HAP-1 (cell line): ENCODE measurements at places on chromosomes 11 and 22.
A peak's percentile ranks its signal among the peaks of the same experiment; 100 is the strongest.

DNA sequence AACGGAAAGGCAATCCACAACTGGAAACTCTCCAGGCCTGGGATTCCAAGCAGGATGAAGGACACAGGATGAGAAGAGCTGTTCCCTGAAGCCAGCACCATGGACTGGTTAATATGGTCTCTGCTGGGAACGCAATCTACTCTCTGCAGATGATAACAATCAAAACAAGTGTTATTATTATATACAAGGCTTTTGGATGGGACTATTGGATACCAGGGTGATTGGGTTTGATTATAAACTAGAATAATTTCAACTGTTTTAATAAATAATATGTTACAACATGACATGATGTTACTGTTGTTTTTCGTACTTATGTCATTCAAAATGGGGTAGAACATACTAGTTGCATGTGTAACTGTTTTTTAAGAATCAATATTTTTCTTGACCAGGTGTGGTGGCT is at the start of gene OR52R1:
TSS of gene OR52R1 (minus strand) at position 101 of the 400 bp plus-strand sequence. CDS start at position 101, 0 bp downstream.
- no peak for DNase-seq

DNA sequence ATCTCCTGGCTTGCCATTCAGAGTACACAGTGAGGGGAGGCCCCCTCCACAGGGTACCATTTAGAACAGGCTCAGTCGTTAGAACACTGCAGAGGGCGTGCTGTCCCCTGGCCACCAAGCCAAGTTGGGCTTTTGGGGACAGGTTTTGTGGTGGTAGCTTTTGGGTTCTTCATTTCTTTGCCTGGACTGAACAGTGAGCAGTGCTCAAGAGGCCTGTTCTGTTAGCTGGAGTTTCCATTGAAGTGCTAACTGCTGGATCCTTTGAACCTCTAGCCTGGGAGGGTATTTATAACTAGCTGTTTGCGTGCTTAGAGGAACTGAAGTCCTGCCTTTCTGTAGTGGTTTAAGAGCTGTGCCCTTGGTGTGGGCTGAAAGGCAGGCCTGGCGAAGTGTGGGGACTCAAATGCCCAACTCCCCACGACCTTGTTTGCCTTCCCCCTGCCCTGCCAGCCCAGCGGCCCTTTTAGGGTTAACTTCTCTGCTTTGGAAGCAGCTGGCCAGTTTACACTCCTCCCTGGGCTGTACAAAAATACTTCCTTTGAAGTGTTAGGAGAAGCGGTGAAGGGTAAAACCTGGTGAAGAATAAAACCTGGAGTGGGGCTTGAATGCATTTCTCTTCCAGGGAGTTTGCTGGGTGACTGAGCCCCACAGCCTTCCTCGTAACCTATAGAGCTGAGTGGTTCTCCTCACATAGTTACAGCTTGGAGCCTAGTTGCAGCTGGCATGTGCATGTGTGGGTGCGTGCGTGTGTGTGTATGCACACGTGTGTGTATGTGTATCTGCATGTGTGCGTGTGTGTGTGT is 34.6 kb downstream of the ZNRF3 start:
- DNase-seq: peak; percentile 26

DNA sequence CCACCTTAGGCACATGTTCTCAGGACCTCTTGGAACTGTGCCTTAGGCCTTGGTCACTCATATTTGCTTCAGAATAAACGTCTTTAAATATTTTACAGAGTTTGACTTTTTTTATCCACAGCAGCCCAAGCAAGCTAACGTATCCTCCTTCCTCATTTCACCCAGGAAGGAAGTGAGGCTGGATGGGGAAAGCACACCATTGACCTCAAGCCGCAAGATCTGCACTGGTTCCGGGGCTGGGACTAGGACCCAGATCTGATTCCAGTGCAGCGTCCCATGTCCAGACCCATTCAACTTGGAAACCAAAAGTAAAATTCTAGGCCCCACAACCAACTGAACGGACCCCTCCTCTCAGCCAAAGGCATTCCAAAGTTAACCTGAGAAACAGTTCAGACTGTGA is 2.4 kb upstream of the LGALS12 start:
- DNase-seq: no peak

DNA sequence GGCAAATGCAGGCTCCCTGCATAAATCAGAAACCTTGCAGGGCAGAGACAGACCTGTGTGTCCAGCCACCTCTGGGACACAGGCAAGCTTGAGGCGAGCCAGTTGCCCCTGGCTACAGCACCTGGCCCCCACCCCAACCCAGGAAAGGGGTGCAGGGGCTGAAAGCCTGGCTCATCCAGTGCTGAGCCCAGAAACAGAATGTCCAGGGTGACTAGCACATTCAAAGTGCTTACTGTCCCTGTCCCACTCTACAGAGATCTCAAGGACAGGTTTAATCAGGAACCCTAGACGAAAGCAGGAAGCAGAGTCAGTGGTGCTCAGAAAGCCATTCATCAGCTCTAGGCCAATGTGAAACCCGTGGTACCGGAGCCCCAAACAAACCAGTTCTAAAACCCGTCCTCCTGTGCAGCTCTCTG is 31.9 kb downstream of the PLEKHA7 start:
- no peak for DNase-seq

DNA sequence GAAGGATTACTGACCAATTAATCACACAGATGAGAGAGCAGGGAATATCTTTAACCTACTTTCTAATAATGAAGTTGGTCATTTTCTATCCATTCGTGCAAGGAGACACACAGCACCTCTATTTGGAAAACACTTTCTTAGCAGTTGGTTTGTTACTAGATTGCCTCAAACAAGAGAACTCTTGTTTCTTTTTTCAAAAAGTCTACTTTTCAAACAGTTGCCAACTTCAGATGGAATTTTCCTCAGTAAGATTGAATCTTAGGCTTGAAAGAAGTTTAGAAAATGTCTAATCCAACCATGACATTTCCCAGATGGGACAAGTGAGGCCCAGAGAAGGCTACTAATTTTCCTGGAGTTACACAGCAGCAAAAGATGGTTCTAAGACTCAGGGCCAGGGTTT is 42.4 kb upstream of the SMTN start:
- DNase-seq: no peak

GRCh38 chr22:35043252-35043933 is 22.6 kb upstream of the ISX start:
- DNase-seq: no peak
